Spinal cord (tissue), 10 donors: ENCODE measurements at places on chromosomes 13 and 19.

- no peak for DNase-seq
These were observed 1033.6 kb downstream of the SLITRK5 start for GRCh38 chr13:88704600-88705275.

DNA sequence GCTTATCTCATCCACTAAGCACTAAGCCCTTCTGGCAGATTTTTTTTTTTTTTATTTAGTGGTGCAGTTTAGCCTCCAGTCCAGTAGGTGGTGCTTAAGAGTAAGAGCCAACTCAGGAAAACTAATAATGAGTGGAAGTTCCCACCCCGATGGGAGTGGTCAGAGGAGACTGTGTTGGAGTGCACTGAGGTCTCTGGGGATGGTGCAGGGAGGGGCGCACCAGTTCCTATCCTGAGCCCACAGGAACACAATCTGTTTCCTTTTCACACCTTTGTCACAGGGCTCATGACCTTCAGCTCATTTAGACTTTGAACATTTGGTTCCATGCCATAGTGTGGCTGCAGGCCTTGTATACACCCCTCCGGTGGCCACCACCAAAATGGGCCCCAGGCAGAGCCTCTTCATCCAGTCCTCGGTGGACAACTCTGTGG, 367.4 kb downstream of the SPRY2 start:
- DNase-seq = no peak

DNA sequence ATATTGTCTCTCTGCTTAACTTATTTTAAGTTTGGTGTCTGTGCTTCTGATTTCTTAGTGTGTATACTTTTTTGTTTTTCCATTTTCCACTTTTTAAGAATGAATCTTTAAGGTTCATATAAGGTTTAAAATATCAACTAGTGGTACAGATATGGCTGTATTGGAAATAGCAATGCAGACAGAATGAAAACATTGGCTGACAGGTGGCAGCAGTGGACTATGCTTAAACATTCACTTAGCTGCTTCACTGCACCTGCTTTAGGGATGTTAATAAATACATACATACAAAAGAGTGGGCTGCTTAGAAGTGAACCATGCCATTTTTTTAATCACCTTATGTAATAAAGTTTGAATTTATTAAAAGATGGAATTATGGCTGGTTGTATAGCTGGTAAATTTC, 27.3 kb downstream of the TM9SF2 start:
- peak; percentile 14 for DNase-seq

DNA sequence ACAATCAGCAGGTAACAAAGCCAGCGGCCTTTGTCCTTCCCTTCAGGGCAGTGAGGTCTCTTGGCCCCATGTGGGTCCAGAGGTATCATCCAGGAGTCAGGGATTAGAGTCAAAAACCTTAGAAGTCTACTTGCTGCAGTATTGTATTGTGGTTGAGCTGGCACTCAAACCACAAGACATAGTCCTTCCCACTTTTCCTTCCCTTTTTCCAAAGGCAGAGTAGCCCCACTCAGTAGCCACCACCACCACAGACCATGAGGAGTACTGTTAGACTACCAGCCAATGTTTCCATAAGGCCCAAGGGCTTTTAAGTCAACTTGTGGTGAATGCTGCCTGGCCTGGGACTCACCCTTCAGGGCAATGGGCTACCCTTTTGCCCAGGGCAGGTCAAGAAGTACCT, 27.1 kb upstream of the CCNA1 start:
- no peak for DNase-seq

- no peak for DNase-seq
These were observed 42.8 kb downstream of the ATP11A start for GRCh38 chr13:112732679-112733078.

- DNase-seq = no peak
These were observed 95.9 kb downstream of the DACH1 start for GRCh38 chr13:71771144-71771543.

- no peak for DNase-seq
These were observed 1.9 kb upstream of the SLITRK1 start for GRCh38 chr13:83884141-83884540.

- DNase-seq = no peak
These were observed 29.0 kb downstream of the CARS2 start for GRCh38 chr13:110676595-110677587.

DNA sequence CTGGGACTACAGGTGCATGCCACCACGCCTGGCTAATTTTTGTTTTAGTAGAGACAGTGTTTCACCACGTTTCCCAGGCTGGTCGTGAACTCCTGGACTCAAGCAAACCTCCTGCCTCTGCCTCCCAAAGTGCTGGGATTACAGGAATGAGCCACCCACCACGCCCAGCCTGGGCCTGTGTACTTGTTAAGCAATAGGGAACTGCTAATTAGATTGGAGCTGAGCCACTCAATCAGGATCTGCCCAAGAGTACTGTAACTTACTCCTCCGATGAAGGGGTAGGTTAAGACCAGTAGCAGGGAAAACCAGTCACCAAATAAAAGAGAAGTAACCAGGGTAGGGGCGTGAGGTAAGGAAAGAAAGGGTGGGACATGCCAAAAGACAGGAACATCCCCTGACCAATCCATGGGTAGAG, 2.3 kb downstream of the DDX39A start:
- no peak for DNase-seq

DNA sequence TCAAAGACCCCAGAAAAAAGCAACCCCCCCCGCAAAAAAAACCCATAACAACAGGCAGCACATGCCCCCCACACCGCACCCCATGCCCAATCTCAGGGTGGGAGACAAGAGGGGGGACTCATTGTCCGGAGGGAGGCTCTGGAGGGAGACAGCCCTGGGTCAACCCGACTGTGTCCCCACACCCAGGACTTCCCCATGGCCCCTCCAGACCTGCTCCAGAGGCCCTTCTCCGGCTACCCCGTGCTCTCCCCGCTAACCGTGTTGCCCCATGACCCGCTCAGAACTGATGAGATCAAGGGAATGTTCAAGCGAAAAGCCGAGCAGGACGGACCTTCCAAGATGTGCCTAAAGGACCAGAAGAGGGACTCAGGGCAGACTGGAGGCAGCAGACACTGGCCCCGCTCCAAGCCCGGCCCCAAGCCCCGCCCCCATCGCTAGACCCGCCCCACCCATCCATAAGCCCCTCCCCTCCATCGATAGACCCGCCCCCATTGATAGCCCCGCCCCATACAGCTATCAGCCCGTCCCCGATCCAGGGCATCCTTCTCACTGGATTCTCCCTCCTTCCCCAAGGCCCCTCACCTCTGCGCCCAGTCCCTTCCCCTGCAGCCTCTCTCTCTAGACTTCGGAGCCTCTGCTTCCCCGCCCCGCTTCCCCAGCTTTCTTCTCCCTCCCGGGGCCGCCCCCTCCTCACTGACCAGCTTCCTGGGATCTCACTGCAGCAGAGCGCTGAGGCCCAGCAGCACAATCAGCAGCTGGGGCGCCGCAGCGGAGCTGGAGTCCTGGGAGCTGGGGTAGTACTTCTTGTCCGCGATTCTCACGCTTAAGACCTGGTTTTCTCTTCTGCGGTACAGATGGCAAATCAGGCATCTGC, 2.2 kb downstream of the BST2 start:
- no peak for DNase-seq

DNA sequence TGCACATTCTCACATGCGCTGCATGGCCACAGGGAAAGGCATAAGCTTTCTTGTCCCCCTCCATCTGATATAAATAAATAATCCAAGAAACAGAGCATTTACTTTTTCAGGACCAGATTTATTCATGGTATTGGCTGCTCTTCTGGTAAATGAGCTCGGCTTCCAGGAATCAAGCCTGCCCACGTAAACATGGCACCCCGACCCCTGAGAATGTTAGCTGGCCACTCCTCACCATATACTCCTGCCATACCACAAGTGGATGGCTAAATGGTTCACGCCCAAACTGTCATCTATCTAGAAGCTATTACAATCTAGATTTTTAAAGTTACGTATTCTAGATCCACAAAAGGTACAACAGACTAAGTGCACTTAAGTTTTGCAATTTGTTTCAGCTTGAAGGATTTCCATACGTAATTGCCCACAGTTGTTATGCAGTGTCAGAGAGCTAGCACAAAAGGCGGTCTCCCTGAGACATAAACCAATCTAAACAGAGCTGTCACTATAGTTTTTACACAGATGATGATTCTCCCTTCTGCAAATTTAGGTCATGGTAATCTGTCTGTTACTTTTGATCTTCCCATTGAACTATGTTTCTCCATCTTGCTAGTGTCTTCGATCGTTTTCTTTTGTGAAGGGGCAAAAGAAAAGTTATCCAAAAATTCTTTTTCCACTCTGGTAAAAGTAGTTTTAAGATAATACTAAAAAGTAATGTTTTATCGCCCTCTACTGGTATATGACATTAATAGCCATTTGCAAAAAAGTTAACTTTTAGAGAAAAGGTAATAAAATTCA, 16.2 kb upstream of the FOXO1 start:
- DNase-seq = no peak

- no peak for DNase-seq
These were observed 220.3 kb downstream of the KLF12 start for GRCh38 chr13:73913751-73914518.

DNA sequence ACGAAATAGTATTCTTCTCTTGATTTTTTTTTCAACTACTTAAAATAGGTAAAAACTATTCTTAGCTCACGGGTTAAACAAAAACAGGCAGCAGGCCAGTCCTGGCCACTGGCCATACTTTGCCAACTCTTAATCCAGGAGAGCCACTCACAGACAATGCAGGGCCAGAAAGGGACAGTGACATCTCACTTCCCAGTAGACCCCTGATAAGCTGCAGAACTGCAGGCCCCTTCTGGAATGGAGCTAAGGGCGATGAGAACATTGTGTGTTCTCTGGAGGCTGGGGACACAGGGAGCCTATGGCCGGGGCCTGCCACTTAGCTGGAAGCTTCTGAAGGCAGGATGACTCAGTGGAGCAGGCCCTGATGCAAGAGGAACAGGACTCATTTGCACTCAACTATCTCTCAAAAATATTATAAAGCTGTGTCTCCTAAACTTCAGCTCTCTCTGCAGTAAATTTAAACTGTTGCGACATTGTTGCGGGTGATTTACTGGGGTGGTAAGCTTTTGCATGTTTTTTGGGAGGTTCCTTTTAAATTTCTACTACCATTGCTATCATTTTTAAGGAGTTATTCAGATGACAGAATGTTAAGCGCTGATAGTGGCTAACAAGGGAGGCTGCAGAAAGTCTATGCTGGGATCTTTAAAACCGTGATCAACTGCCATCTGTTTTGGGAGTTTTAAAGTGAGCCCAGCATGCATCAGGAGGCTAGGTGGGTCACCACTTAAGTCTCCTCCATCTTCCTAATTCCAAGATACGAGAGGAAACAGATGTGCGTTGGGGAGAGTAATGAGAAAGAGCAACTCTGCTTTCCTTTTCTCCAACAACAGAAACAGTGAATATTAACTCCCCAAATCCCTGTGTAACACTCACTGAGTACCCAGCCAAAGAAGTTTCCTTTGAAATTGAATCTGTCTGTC, 33.2 kb upstream of the KATNAL1 start:
- peak; percentile 51 for DNase-seq

- DNase-seq = no peak
These were observed 8.8 kb downstream of the YIPF2 start for GRCh38 chr19:10919352-10920287.

- DNase-seq = no peak
These were observed at the start of gene NTF4 for GRCh38 chr19:49064768-49065611. Gene NTF4, minus strand, starts transcription at chr19:49064818. Its CDS starts 2,821 bp downstream, at chr19:49061997.

DNA sequence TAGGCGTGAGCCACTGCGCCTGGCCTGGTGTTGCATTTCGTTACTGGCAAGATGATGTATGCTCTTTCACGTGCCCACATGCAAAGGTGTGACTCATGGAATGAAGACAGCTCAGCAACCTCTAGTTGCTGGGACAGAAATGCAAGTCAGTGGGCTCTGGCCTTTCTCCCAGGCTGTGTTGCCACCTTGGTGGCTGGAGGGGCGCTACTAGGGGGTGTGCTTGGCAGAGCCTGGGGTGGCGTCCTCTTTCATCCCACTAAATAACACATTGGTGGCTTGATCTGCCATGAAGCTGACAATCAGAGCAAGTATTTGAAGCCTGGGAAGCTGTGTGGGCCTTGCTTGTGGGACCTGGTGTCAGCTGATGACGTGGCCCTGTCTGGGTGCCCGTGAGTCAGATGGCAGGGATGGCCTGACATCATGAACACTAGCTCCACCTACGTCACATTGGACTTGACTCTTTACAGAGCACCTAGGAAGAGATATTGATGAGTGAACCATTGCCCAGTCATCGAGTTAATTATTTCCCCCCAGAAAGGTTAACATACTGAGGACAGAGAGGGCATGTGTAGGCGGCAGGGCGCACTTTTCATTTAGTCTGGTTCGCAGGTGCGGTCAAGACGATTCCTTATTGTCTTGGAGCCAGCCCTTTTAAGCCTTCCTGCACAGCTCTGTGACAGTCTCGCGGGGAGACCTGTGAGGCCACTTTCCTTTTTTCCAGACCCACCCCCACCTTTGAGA, 154.2 kb downstream of the TM9SF2 start:
- no peak for DNase-seq

- no peak for DNase-seq
These were observed 2.6 kb upstream of the HAUS5 start for GRCh38 chr19:35609851-35610353.

DNA sequence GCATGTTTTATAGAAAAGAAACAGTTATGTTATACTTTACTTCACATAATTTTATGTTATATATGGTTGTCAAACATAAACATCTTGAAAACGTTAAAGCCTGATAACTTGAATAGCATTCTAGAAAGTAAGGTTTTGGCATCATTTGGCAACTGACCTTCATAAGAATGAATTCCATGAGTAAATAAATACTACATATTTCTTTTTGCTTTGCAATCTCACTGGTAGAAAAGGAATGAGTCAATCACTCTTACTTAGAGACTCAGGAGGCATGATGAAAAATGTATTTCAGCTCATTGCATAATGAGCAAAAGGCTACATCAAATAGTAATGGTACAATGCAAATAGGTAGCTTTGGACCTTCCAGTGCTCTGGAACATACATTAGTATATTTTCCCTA, 1381.9 kb downstream of the EFNB2 start:
- no peak for DNase-seq

GRCh38 chr19:12777217-12778016, 2.1 kb upstream of the HOOK2 start:
- DNase-seq = peak; percentile 91

DNA sequence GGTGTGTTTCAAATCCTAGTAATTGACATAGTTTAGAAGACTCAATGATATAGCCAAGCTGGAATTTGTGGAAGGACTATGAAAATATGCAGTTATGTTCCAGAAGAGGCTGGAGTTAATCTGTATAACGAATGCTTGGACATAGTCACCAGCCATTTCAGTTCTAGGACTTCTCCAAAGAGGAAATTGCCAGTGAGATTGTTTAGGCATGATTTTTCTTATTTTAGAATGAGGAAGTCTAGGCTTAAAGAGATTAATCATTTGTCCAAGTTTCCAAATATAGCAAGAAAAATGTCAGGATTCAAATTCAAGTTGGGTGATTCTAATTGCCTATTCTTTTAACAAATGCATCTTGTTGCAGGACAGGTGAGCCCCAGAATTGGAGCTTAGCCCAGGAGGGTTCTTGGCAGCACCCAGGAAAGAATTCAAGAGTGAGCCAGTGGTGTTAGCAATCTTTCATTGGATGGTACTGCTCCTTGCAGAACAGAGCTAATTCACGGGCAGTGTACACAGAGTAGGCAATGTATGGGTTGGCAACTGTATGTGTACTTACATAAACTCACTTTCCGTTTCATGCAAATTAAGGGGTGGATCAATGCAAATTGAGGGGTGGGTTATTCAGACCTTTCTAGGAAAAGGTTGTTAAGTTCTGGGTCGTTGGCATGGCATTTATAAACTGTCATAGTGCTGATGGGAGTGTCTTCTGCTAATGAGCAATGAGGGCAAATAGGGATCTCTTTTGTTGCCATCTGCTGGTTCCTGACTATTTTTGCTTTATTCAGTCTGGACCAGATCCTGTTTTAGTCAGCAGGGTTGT, 763.1 kb upstream of the SLITRK1 start:
- no peak for DNase-seq
